ENCODE measurements at places on chromosomes 1 and 21. TPM values are rescaled to one million over a fixed set of nuclear protein-coding genes. Genes with fewer than 3 reads are reported as not detected.

The TMOD4 gene
- polyA plus RNA-seq = 0.16 TPM

The AGTRAP gene
- polyA plus RNA-seq = 64.5 TPM

- DNase-seq = no peak
Measured at GRCh38 chr1:100499194-100499811, 38.6 kb upstream of the GPR88 start.

DNA sequence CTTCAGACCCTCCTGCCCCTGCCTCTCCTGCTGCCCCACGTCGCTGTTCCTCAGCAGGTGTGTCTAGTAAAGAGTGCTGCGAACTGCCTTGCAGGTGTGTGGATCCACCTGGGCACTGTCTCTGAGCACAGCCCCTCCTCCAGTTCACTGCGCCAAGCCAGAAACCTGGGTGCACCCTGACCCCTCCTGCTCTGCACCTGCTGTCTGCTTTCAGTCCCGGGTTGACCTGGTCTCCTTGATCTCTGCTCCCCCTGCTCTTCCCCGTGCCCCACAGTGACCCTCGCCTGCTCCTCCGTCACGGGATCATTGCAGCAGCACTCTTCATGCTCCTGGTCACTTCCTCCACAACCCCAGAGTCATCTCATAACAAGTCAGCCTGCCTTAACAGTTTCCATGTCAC lies 6.5 kb downstream of the A3GALT2 start:
- no peak for DNase-seq

GRCh38 chr1:6872573-6873261 lies 87.5 kb downstream of the CAMTA1 start:
- DNase-seq = no peak

GRCh38 chr1:114369930-114370329 lies 141.1 kb downstream of the TRIM33 start:
- peak; percentile 3 for DNase-seq

- no peak for DNase-seq
Measured at GRCh38 chr1:68675336-68675735, 178.5 kb upstream of the DEPDC1 start.

- no peak for DNase-seq
Measured at GRCh38 chr21:15761507-15762100, 31.8 kb downstream of the USP25 start.

- DNase-seq = no peak
Measured at GRCh38 chr1:33588726-33589125, 116.3 kb downstream of the ZSCAN20 start.
